ENCODE measurements at places on chromosomes 12 and 14.

- no peaks in the 10 kb centered on the region for H3K27me3 ChIP-seq
- no peaks in the 10 kb centered on the region for H3K4me1 ChIP-seq
- no peak overlapping the region for H3K4me3 ChIP-seq
- peak; percentile 15 for DNase-seq
These were observed 165.4 kb downstream of the DERA start for GRCh38 chr12:16076557-16076956.

- DNase-seq, result no peak
- H3K36me3 ChIP-seq, result peaks cover 4% of the 10 kb centered on the region
- peaks cover 5% of the 10 kb centered on the region for H3K27me3 ChIP-seq
- H3K4me3 ChIP-seq, result no peak overlapping the region
These were observed 998.8 kb upstream of the TMEM132C start for GRCh38 chr12:127268213-127268612.

DNA sequence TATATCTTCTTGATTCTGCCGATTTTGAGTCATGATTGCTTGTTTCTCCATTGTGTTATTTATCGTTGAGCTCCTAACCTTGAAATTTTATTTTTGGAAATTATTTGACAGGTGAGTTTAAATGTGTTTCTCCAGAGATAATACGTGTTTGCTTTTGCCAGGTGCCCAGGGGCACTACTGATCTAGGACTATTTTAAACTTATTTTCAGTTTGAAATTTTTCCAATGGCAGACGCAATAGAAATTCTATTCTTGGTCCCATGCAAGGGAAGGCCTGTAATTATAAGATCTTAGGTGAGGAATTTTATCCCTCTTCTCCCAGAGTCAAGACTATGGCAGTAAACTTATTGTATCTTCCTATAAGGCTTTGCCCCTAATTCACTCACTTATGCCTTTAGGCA, 252.8 kb downstream of the AEBP2 start:
- DNase-seq, result no peak
- no peak overlapping the region for H3K4me3 ChIP-seq
- H3K36me3 ChIP-seq, result no peaks in the 10 kb centered on the region
- peaks cover 19% of the 10 kb centered on the region for H3K4me1 ChIP-seq
- H3K27ac ChIP-seq, result no peak overlapping the region

GRCh38 chr12:124413401-124413800, 118.5 kb downstream of the RFLNA start:
- H3K27me3 ChIP-seq, result peaks cover 9% of the 10 kb centered on the region
- no peak overlapping the region for H3K27ac ChIP-seq
- peaks cover 8% of the 10 kb centered on the region for H3K4me1 ChIP-seq
- H3K4me3 ChIP-seq, result no peak overlapping the region
- H3K36me3 ChIP-seq, result peaks cover 16% of the 10 kb centered on the region

DNA sequence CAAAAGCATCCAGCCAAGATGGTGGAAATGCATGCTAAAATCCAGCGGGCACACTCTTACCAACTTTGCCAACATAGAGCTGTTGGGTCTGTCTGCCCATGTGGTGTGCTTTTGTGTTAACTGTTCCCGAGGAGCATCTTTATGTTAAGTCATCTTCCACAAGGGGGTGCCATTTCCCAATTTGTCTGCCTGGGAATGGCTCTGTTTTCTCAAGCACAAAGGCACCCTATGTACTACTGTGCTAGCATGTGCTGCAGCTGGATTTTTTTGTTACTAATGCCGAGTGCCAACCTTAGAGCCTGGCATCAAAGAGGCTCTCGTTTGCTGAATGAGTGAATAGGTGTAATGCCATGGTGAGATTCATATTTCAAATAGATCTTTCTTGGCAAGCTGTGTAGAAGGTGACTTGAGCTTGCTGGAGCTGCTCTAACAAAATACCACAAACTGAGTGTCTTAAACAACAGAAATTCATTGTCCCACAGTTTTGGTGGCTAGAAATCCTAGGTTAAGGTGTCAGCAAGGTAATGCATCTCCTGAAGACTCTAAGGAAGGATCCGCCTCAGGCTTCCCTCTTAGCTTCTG, 74.3 kb downstream of the TRHDE start:
- H3K4me1 ChIP-seq, result no peaks in the 10 kb centered on the region
- H3K27me3 ChIP-seq, result no peaks in the 10 kb centered on the region
- H3K36me3 ChIP-seq, result no peaks in the 10 kb centered on the region
- peak; percentile 84 for DNase-seq

- no peaks in the 10 kb centered on the region for H3K36me3 ChIP-seq
- no peaks in the 10 kb centered on the region for H3K27me3 ChIP-seq
- no peak overlapping the region for H3K4me3 ChIP-seq
- no peak overlapping the region for H3K27ac ChIP-seq
These were observed 44.7 kb downstream of the TMEM117 start for GRCh38 chr12:43880547-43880946.

DNA sequence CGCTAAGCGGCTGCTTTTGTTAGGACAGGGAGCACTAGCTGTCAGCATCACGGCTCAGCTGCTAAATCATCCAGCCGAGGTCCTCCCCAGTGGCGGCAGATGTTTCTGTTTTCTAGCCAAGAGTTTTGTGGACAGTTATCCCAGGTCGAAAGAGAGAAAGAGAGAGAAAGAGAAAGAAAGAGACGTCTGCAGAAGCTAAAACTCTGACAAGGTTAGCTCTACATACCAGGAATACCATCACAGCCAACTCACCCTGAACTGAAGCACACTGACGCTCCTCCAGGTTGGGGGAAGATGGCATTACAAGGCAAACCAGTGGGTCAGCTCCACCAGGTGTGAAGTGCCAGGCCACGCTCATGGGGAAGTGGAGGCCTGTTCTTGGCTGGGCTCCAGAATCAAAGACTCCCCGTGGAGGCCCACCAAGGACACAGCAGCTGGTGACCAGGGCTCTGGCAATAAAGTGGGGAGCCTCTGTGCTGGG, 64.9 kb upstream of the DICER1 start:
- peaks cover 4% of the 10 kb centered on the region for H3K27me3 ChIP-seq
- no peak overlapping the region for H3K27ac ChIP-seq
- no peaks in the 10 kb centered on the region for H3K36me3 ChIP-seq

DNA sequence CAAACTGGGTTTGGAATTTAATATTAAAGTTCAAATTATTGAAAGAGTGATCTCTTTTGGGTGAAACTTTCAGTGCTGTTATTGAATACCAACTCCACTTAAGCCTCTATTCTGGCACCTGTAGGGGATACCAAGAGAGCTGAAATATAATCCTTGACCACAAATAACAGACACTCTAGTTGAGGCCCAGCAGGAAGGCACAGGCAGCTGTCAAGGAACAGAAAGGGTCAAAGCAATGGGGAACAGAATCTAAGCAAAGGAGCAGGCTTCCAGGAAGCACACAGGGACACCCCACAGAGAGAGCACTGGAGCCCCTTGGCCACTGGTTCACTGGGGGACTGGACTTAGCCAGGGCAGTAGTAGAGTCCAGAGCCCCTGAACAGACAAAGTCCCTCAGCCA, 120.9 kb upstream of the SFSWAP start:
- H3K27me3 ChIP-seq, result peaks cover 1% of the 10 kb centered on the region
- H3K27ac ChIP-seq, result no peak overlapping the region
- H3K36me3 ChIP-seq, result no peaks in the 10 kb centered on the region
